ENCODE measurements at places on chromosomes 5 and 9.

DNA sequence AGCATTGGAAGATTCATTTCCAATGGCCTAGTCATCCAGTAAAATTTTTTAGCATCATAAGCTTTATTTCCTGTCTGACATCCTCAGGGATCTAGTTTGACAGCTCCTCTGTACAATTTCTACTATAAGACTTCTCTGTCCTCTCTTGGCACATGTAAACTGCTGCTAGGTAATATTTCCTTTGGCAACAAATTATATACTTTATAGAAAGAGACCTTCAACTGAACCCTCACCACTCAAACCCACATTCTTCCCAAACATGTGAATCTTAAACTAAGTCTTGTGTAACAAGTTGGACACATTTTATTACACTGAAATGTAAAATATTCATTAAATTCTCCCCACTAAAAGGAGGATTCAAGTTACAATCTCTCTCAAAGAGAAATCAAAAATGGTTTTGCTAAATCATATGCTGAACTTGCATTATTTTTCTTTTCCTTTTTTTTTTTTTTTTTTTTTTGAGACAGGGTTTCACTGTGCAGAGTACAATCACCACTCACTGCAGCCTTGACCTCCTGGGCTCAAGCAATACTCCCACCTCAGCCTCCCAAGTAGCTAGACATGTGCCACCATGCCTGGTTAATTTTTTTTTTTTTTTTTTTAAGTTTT lies 36.9 kb downstream of the SCAI start:
- DNase-seq = no peak

GRCh38 chr5:14408969-14409586 lies 172.5 kb upstream of the OTULINL start:
- no peak for DNase-seq

DNA sequence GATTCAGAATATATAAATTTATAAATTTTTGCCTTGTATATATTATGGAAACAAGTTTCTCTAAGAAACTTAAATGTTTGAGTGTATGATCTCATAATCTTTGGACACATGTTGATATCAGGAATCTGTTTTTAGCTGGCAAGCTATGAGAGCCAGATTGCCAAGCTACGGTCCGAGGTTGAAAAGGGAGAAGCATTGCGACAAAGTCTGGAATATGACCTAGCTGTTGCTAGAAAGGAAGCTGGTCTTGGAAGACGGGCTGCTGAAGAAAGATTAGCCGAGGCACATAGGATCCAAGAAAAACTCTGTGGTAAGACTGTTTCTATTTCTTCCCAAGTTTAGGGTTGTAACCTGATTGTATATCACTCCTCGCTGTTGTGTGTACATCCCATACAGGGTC lies 25.9 kb downstream of the CCDC171 start:
- no peak for DNase-seq

GRCh38 chr5:53031695-53032096 lies 42.5 kb downstream of the ITGA2 start:
- peak; percentile 25 for DNase-seq

GRCh38 chr9:109742776-109743348 lies 37.1 kb upstream of the PALM2AKAP2 start:
- no peak for DNase-seq

Data from CD4-positive, alpha-beta T cell treated with Interleukin-17A for 4 hours (primary cell).